Kasumi-1 (cell line): ENCODE measurements at places on chromosomes 12 and 14.

GRCh38 chr14:95162641-95163040 lies 5.3 kb upstream of the DICER1 start:
- DNase-seq = no peak

DNA sequence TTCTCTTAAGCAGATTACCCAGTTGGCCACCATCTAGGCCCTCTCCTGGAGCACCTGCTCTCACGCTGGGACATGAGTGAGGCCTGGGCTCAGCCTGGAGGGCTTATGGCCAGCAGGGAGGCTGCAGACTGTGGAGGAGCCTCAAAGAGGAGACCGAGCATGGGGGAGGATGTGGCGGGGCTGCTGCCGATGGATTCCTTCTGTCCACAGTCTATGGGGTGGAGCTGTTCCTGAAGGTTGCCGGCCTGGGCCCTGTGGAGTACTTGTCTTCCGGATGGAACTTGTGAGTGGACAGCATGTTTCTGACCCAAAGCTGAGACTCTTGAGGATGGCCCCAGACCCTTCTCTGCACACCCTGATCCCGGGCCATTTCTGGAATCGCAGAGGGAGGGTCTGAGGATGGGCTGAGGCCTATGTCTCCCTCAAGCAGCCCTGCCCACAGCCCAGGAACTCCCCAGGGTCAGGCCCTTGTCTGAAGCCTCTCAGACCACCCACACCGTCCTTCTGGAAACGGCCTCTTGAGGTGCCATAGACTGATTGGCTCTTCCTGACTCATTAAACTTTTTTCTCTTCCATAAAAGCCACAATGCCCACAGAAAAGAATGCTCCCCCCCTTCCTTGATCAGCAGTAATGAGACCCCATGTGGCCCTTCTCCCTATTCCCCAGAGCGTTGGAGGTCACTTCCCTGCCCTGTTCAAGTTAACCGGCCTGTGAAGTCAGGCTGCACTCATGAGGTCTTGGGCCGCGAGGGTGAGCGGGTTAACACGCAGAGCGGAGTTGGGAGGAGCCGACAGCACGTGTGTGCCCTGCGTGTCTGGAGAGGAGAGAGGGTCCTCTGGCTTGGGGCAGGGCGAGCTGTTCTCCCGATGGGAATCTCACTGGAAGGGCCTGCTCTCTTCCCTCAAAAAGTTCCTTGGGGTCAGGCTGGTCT lies 49.0 kb downstream of the SLC8B1 start:
- DNase-seq = no peak

DNA sequence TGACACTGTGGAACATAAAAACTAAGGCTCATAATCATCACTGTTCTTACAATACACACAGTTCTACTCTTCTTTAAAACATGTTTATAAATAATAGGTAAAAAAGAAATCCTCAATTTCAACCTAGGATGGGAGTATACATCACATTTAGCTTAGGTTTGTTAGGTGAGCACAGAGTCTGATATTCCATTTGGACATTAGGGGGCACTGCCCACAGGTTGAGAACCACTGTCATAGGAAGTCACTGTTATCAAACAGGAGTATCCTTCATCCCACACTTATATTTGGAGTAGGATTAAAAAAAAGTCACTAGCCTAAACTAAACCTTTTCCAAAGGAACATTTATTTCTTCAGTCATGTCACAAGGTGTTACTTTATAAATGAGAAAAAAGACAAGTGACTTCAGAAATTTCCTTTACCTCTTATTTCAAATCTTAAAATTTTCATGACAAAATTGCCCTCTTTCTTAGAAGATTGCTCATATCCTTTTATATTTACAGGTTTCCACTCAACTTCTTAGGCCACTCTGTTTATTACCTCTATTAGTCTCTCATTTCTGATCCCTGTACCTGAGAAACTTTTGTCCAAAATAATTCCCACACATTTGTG lies 240.6 kb downstream of the CPNE8 start:
- DNase-seq = peak; percentile 18

- no peak for DNase-seq
Measured at GRCh38 chr14:79665556-79665955, 545.7 kb downstream of the DIO2 start.

GRCh38 chr12:78018171-78018910 lies 187.6 kb downstream of the NAV3 start:
- DNase-seq = no peak
